ENCODE measurements at places on chromosomes 2 and 18. TPM values are rescaled to one million over a fixed set of nuclear protein-coding genes. Genes with fewer than 3 reads are reported as not detected.

DNA sequence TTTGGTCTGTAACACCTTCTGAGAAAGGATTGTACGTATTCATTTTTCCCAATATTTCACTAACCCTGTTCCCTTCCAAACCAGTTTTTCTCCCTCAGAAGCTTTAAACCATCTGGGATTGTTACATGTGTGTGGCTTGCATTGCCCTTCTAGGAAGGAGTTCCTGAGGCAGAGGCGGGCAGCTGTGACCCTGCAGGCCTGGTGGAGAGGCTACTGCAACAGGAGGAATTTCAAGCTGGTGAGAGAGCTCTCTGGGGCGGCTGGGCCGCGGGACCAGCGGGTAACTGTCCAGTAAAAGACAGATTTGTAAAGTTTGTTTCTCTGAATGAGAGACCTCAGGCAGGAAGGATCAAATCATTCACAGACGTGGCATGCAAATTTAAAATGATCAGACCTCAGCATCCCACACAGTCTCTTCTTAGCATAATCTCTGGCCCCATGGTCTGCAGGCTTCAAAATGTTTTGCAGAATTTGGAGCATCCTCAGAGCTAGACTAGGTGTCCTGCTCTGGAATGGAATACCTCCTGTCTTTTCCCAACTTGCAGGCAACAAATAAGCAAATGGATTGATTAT is 40.2 kb upstream of the GPR17 start:
- no peak for DNase-seq
- no peak overlapping the region for H3K27ac ChIP-seq
- no peaks in the 10 kb centered on the region for H3K4me1 ChIP-seq
- no peak overlapping the region for H3K4me3 ChIP-seq
- H3K36me3 ChIP-seq = no peaks in the 10 kb centered on the region
- no peaks in the 10 kb centered on the region for H3K27me3 ChIP-seq

Gene KIF1A
- 0.15 TPM for total RNA-seq

GRCh38 chr18:68796936-68797690 is 767 bp upstream of the CCDC102B start:
- no peaks in the 10 kb centered on the region for H3K4me1 ChIP-seq
- H3K36me3 ChIP-seq = no peaks in the 10 kb centered on the region
- DNase-seq = no peak
- no peak overlapping the region for H3K4me3 ChIP-seq
- H3K27ac ChIP-seq = no peak overlapping the region

GRCh38 chr18:31850844-31851243 is 90.2 kb upstream of the SLC25A52 start:
- no peaks in the 10 kb centered on the region for H3K4me1 ChIP-seq
- no peak for DNase-seq
- H3K4me3 ChIP-seq = no peak overlapping the region
- peaks cover 99% of the 10 kb centered on the region for H3K36me3 ChIP-seq

DNA sequence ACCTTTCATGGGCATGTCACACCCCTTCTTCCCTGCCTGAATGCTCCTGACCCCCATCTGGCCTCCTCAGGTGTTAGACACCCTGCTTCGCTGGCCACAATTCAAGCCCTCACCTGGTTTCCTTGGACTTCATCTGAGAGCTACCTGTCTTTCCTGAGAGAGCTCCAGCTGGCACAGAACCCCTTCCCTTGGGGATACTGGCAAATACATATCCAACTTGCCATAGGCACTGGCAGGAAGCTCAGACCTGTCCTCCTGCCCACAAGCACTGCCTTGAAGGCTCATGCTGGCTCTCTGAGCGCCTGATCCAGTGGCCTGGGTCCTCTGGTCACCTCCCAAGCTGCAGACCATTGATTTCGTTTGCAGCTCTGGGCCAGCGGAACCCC is 74.1 kb upstream of the MAP4K3 start:
- no peaks in the 10 kb centered on the region for H3K27me3 ChIP-seq
- no peak overlapping the region for H3K4me3 ChIP-seq
- H3K27ac ChIP-seq = no peak overlapping the region
- H3K4me1 ChIP-seq = no peaks in the 10 kb centered on the region

DNA sequence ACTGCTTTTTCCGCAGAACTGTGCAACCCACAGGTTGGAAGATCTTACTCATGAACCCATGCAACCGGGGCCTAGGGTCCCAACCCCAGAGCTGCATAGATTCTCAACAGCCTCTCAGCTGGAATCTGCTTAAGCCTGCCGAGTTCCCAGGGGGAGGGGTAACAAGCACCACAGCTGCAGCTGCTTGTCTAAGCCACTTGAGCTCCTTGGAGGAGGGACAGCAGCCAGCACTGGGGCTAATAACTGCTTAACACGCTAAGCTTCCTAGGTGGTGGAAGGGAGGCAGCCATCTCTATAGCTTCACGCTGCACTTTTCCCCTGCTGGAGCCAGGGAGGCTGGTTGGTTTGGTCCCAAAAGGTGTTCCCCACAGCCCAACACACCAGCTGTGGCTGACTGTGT is 311.6 kb downstream of the DSC3 start:
- no peak for DNase-seq
- no peaks in the 10 kb centered on the region for H3K27me3 ChIP-seq
- H3K27ac ChIP-seq = no peak overlapping the region

Data from esophagus squamous epithelium (tissue), 5 donors.